ENCODE measurements at places on chromosomes 5 and 9.
A peak's percentile ranks its signal among the peaks of the same experiment; 100 is the strongest.

DNA sequence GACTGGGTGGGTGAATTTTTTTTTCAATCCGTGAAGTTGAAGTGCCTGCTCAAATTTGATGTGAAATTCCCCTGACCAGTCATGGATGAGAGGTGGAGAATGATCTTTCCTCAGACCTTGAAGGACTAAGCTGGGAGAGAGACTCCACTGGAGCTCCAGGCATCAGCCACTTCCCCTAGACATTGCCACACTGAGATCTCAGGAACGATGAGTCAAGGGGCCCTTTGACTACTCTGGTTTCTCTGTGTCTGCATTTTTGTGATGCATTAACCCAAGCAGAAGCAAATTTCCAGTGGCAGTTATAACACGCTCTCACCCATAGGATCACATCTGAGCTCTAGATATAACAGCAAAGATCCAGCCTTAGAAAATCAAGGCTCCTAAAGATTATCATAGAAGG, 171.2 kb upstream of the KIF2A start:
- DNase-seq = peak; percentile 31

DNA sequence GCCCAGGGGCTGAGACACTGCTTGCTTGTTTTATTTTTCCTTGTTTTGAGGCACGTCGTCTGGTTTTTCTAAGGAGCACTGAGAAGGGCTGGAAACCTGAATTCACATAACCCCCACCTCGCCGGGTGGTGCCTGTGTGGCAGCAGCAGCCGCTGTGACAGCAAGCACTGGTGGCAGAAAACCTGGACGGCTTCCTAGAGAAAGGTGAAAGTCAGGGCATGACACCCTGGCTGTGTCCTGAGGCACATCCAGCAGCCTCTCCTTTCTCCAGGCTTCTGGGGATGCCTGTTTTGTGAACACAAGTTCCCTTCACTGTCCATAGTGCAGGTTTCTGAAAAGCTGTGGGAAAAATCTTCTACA, 29.2 kb downstream of the MRPL36 start:
- DNase-seq = no peak

DNA sequence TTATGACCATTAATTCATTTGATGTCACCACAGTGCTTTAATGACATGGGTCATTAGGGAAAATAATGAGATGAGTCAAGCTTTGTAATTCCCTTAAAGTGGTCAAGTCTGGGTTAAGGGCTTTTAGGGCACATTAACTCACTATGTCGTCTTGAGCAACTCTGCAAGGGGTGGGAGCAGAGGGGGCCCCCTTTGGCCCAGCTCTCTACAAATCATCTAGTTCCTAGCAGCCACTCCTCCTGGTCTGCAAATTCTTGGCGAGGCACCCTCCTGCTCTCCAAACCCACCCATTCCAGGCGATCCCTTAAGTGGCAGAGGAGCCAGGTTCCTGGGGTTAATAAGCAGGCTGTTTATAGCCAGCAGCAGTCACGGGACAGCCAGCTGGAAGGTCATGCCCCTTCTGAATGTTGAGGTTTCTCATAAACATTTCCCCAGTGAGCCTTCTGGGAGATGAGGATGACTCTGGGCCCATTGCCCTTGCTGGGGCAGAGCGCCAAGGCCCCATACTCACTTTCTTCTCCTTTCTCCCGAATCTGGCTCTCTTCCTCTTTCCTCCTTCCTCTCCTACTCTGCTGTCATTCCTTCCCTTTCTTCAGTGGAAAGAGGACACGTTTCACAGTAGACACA, 14.3 kb upstream of the GPX3 start:
- DNase-seq = no peak

- DNase-seq = no peak
Observed at GRCh38 chr5:26192486-26192885, 845.9 kb downstream of the CDH9 start.

DNA sequence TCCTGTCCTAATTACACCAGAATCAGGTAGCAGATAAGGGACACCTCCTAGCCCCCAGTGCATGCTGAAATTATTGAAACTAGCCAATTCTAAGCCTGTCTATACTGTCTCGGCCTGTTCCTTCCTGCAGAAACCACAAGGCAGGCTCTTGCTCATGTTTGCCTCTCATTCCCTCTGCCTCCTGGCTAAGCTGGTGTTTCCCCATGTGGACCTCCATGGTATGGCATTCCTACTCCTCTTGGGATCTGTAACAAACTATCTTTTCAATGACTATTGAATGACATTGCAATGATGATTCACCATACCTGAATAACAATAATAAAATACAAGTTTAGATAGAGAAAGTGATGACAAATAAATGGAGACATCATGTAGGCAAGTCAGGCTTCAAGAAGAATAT, 35.6 kb upstream of the ADAMTS16 start:
- DNase-seq = no peak

GRCh38 chr5:933251-933861, 40.7 kb downstream of the TRIP13 start:
- no peak for DNase-seq

- no peak for DNase-seq
Observed at GRCh38 chr9:127018935-127019334, 103.5 kb downstream of the ANGPTL2 start.

DNA sequence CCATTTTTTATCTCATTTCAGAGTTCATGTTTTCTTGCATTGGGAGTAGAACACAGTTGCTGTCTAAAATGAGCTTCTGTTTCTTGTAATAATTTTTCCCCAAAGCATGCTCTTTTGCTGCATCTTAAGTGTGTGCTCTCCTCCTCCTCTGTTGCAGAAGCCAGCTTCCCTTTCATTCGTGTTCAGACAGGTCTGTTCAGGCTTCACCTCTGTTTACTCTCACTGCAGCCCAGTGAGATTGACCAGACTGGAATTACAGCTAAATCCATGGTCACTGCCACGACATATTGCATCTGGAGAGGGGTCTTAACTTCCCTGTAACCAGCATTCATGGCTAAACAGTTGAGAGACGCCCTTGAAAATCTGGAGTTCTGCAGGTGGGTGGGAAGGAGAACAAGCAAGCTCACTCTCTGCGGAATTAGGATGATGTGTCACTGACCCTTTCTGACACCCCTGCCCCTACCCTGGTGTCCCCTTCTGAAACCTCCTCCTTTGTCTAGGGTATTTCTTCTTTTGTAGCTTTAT, 223.2 kb downstream of the FSTL4 start:
- no peak for DNase-seq

- no peak for DNase-seq
Observed at GRCh38 chr9:135605238-135605781, 34.0 kb downstream of the GLT6D1 start.

GRCh38 chr9:81776834-81777233, 87.5 kb upstream of the TLE1 start:
- no peak for DNase-seq

DNA sequence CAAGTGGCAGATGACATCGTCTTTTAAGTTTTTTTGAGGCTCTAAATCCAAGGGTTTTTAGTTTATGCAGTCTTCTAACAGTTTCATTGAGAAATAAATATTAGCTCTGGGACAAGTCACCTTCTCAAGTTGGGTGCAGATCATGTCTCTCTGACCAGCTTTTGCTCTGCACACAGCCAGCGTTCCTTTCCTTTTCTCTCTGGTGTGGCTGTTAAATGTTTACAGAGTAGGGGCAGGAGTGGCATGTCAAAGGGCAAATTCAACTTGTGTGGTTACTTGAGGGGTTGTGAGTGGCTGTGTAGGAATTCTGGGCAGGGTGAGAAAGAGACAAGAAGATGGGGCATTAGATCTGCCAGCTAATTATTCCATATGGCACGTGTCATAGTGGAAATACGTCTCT, 187.5 kb upstream of the HMHB1 start:
- no peak for DNase-seq

- DNase-seq = no peak
Observed at GRCh38 chr9:69391946-69392345, 66.9 kb downstream of the ENTREP1 start.

GRCh38 chr5:154374264-154374663, 71.5 kb upstream of the SAP30L start:
- DNase-seq = no peak

Measured in RCC 7860 (cell line).